ENCODE measurements at places on chromosomes 1 and 21.

- no peak for DNase-seq
These were observed 385.1 kb upstream of the USP24 start for GRCh38 chr1:55600242-55600641.

DNA sequence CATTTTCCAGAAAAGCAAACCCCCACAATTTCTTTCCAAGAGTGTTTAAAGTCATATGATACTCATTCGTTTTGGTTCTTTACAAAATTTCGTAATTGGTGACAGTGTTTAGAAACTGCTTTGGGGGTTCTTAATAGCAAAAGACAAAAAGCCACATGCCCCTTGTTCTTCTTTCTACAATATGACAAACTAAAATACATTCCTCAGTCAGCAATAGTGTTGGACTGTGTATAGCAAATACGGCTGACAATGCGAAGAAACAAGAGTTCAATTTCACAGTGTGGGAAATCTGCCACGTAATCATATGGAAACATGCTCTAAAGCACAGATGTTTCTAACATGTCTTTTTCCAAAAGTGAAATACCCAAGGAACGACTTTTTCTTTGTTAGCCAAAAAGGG, 7.6 kb upstream of the IFNAR1 start:
- DNase-seq = no peak

- DNase-seq = no peak
These were observed 1.4 kb downstream of the S100A6 start for GRCh38 chr1:153534226-153534924.

DNA sequence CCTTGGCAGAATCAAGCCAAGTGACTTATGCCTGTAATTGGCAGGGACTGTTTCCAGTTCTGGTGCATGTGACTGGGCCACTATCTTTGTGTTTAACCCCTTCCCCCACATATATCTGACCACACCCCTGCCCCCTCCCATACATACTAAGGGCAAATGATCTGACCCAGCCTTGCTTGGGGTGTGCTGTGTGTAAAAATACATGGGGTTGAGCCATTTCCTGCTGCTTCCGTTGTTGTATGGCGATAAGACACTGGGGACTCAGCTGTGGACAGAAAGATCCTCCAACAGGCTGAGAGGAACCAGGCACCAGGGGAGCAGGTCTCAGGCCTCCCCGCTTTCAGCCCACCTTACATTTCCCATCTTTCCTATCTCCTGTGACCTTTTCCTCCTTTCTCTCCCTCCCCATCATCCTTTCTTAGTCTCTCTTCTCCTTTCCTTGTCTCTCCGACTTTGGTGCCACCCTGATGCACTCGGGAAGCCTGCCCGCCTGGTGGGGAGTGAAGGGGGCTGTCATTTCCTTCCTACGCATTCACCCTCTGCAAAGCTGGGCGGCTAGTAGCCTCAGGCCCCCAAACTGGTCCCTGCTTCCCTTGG, 39.7 kb downstream of the TMCC2 start:
- DNase-seq = no peak

GRCh38 chr1:150067184-150068108, at the start of gene VPS45:
TSS of gene VPS45 (plus strand) at chr1:150067776. CDS start at chr1:150067858, 82 bp downstream.
- DNase-seq = peak; percentile 82

DNA sequence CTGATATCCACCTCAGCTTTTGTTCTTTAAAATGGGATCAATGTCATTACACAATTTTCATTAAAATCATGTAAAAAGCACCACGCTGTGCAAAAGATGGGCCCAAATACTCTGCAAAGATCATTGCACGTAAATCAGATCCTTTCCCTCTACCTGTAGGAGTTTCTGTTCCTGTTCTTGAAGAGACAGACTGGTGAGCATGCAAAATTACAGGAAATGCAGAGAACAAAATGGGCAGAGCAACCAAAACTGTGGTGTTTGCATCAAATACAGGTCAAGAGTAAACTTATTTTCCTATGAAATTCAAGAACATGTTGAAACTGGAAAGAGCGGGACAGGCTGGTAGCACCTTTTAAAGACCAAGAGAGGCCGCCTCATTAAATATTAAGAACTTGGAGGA, 294.9 kb upstream of the ADGRL2 start:
- DNase-seq = no peak

DNA sequence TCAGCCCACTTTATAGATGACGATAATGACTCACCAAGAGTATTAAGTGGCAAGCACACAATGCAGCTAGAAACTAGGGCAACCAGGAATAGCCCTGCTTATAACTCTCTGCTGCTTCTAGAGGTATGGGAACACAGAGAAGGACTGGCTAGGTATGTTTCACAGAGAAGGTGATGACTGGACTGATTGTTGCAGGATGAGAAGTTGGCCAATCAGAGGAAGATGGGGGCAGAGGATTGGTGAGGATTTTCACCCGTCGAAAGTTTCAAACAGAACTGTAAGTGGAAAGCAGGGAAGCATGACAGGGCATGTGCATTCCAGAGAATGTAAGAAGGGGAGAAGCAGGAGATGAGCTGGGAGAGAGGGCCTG, 222.4 kb upstream of the JUN start:
- no peak for DNase-seq

DNA sequence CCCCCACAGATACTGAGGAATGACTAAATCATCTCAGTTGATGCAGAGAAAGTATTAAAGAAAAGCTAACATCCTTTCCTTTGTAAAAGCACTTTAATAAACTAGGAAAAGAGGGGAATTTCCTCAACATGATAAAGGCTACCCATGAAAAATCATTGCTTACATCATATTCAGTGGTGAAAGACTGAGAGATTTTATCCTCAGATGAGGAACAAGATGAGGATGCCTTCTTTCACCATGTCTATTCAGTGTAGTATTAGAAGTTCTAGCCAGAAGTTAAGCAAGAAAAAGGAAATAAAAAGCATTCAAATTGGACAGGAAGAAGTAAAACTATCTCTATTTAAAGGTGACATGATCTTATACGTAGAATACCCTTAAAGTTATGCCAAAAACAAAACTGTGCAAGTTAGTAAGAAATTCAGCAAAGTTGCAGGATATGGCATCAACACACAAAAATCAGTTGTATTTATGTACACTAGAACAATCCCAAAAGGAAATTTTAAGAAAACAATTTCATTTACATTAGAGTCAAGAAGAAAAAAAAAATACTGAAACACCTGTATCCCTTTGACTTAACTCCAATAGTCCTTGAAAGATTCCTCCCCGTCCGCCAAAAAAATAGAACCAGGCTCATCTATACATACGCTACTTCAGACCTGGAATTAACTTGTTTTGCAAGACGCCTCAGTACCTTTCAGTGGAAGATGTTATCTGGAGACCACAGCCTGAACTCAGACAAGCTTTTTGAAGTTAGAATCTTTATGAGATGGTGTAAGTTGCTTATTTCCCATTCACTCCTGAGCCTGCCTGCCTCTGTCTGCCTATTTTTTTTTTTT, 17.5 kb downstream of the ZMYM4 start:
- DNase-seq = no peak

Measured in activated T-cell treated with anti-CD3 and anti-CD28 coated beads for 24 hours (primary cell).